ENCODE measurements at places on chromosomes 12 and 14.
A peak's percentile ranks its signal among the peaks of the same experiment; 100 is the strongest.

DNA sequence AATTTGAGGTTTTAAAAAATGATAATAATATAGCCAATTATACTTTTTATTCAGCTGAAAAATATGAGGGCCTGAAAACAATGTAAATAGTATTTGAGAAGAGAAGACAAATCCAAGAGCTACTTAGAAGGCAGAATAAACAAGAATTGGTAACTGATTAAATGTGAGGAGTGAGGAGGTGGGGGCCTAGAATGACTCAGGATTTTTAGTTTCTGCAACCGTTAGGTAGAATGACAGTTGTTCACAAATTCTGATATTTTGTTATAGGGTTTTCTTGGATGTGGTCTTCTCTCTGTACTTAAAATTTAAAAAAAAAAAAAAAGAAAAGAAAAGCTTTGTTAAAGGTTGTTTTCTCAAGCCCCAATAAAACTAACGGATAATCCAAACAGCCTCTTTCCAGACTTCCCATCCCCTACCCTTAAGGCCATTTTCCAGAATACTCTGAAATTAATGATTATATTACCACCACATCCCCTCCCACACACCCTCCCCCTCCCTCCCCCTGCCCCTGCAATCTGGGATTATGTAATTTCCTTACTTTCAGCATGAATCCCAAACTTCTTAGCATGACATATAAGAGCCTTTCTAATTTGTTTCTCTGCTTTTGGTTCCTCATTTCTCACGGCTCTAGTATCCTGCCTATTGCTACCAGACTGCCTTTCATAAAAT is 50.4 kb downstream of the LRP6 start:
- no peak for DNase-seq

GRCh38 chr12:9867531-9867930 is 1.6 kb downstream of the CLEC2B start:
- peak; percentile 7 for DNase-seq

- DNase-seq = peak; percentile 13
Measured at GRCh38 chr12:45503899-45504298, 225.6 kb upstream of the ARID2 start.

DNA sequence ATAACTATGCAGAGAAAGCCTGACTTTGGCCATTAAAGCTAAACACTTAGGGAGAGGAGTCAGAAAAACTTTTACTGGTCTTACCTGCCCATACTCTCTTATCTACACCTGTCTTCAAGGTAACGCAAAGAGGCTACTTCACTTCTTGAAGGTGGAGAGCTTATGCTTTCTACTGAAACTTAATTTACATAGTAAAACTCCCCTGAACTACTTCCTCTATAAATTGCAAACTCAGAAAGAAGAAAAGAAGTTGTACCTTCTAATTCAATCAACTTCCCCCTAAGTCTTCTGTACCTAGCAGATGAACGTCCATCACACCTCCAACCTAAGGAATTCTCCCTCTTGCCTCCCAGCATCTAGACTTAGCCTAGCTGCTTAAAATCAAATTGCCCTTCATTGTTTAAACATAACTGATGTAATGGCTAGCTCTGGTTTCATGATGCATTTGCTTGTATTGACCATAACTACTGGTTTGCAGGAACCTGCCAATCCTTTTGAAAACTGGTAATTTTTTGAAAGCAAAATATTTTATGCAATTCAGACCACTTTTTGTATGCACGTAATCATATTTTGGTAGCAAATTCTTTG is 87.7 kb downstream of the STON2 start:
- DNase-seq = no peak

GRCh38 chr14:51614707-51615106 is 37.0 kb upstream of the FRMD6 start:
- DNase-seq = peak; percentile 20

DNA sequence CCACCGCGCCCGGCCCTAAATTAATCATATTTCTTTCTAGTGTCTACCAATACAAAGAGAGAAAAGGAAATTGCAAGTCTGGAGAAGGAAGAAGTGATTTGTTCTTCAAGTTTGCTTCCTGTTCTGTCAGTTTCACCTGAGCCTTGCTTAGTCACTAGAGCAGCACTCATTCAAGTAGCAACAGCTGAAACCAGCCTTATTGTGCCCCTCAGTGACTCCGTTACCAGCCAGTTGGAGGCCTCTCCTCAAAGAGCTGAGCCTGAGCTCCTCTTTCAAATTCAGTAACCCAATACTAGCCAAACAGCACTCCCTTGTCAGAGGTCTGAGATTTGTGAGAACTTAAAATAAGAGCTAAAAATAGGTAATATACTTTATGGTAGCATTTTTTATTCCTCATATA is 17.4 kb downstream of the PAWR start:
- DNase-seq = no peak

GRCh38 chr12:81962126-81962856 is 203.1 kb upstream of the PPFIA2 start:
- DNase-seq = no peak

GRCh38 chr12:83823386-83824045 is 1089.1 kb downstream of the SLC6A15 start:
- no peak for DNase-seq

GRCh38 chr12:123571343-123571813 is 13.0 kb upstream of the TMED2 start:
- peak; percentile 68 for DNase-seq

DNA sequence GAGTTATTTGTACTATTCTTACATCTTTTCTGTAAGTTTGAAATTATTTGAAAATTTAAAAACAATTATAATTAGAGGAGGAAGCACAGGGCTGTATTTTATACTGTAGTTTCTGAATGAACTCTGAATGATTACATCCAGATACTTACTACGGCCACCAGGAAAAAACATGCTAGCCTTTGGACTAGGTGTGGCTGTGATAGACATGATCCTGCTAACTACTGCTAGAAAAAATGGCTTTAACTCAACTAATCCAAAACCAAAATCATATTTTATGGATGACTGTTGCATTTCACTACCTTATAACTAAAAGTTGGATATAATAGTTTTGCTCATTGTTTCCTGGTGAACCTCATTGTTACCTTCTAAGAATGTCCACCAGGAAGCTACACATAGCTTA is 15.1 kb upstream of the SLC25A3 start:
- DNase-seq = no peak

DNA sequence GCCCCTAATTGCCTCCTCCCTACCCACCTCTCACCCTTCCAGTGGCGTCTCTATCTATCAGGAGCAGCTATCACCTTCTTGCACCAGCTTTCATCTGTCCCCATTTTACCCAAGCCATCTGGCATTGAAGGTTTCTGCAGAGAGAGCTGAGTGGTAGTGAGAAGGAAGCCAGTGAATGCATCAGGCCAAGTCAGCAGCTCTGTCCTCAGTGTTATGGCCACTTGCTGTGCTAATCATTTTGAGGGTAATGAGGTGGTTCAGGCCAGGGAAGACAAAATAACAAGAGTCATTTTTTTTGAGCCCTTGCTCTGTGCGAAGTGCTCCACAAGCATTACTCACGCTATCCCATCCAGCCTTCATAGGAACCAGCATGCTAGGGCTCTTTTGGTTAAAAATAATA is 164.7 kb downstream of the SUDS3 start:
- no peak for DNase-seq

- DNase-seq = no peak
Measured at GRCh38 chr14:33734387-33734786, 216.5 kb downstream of the EGLN3 start.

- no peak for DNase-seq
Measured at GRCh38 chr14:88392609-88393008, 7.2 kb downstream of the SPATA7 start.

GRCh38 chr12:131833896-131834641 is 5.9 kb downstream of the MMP17 start:
- peak; percentile 40 for DNase-seq

DNA sequence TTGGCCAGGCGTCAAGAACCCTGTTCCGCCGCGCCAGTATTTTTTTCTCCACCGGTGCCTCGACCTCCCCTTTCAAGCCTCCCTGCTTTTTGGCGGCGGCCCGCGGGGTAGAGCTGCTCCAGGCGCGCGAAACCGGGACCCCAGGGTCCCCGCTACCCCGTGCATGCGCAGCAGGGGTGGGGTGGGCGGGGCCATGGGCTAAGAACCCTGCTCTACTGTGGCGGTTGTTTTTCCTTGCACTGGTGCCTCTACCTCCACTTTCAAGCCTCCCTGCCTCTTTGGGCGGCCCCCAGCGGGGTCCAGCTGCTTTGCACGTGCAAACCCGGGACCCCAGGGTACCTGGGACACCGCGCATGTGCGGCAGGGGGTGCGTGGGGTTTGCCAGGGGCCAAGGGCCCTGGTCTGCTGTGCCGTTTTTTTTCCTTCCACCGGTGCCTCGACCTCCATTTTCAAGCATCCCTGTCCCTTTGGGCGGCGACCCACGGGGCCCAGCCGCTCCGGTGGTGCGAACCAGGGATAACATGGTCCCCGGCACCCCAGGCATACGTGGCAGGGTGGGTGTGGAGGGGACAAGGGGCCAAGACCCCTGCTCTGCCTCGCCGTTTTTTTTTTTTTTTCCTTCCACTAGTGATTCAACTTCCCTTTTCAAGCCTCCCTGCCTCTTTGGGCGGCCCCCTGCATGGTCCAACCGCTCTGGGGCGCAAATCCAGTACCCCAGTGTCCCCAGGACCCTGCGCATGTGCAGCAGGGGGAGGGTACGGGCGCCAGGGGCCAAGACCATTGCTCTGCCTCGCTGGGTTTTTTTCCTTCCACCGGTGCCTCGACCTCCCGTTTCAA is 326.8 kb downstream of the ALG10 start:
- no peak for DNase-seq

- DNase-seq = no peak
Measured at GRCh38 chr12:18567787-18568186, 170.0 kb downstream of the PLCZ1 start.

- no peak for DNase-seq
Measured at GRCh38 chr12:108620236-108620879, 13.3 kb downstream of the SELPLG start.
